ENCODE measurements at places on chromosomes 11 and 22.

GRCh38 chr11:35587972-35588371, 30.3 kb upstream of the FJX1 start:
- no peak for DNase-seq

- DNase-seq, result no peak
These were observed 47.1 kb upstream of the CLDN5 start for GRCh38 chr22:19571207-19571795.

DNA sequence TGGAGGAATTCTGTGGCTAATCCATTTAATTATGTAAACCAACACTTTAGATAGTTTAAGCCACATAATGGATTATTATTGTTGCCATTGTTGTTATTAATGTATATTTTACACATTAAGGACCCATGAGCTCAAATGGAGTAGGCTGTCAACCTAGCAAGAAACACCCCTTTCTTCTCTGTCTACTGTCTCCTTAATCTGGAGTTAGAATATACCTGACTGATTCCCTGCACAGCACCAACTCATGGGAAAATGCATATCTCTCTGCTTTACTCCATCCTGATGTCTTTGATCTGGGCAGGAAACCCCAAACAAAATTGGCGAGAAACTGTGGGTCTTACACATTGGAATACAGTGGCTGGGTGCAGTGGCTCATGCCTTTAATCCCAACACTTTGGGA, 24.0 kb upstream of the ME3 start:
- DNase-seq, result no peak

DNA sequence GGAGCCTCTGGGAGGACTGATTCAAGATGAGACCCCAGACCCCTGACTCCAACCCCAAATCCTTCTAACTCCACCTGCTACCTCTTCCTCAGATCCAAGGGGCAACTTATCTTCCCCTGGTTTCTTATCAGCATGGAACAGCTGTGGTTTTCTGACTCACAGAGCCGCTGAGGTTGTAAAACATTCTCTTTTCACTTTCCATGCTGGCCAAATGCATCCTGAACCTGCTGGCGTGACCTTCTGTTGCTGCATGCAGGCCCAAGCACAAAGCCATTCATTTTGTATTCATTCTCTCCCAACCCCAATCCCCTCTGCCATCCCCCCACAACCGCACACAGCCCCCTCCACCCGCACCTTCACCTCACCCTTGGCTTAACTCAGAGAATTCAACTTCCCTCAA, 70.3 kb downstream of the SEZ6L start:
- DNase-seq, result no peak

DNA sequence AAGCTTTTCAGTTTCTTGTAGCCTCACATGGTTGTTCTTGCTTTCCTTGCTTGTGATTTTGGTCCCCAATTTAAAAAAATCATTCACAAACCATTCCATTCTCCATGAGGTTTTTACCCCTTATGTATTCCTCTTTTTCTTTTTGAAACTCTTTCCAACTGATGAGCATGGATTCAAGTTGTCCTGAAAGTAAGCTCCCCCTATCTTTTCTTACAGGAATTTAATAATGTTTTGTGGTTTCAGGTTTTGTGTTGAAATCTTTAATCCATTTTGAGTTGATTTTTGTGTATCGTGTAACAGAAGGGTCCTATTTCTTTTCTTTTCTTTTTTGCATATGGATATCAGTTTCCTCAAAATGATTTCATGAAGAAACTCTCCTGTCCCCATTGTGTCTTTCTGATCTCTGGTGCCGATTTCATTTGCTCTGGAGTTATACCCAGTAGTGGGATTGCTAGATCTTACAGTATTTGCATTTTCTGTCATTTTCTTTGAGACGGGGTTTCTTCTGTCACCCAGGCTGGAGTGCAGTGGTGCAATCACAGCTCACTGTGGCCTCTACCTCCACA, 58.5 kb downstream of the LRRC74B start:
- no peak for DNase-seq

DNA sequence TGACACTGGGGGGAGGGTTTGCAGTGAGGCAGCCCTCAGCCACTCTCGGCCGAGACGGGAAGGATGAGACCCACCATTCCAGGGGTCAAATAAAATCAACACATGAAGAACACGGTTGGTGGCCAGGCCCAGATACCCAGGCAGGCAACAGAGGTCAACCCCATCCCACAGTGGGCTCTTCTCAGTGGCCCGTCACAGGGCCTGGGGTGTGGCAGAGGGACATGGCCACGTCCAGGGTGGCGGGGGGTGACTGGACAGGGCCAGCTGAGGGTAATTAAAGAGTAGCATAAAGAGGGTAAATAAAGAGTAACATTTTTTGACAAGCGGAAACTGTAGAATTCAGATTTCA, 188.4 kb downstream of the ARHGAP42 start:
- no peak for DNase-seq

GRCh38 chr11:69122630-69123431, 32.9 kb upstream of the SMIM38 start:
- peak; percentile 49 for DNase-seq

GRCh38 chr11:104352036-104352435, 188.1 kb upstream of the PDGFD start:
- no peak for DNase-seq

DNA sequence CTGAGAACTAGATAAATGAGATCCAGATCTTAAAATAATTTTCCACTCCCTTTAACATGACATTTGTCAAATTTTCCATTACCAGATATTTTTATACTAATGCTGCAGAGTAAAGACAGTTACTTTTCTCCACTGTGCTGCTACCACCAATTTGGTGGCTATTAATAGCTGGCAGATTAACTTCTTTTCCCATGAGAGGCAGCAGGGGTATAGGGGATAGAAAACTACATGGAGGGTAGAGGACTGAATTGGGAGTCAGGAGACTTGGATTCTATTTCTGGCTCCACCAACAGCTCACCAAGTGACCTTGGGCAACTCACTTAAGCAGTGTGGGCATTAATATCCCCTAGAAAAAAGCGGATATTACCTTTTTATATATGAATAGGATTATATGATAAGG, 69.2 kb downstream of the KIF18A start:
- no peak for DNase-seq

DNA sequence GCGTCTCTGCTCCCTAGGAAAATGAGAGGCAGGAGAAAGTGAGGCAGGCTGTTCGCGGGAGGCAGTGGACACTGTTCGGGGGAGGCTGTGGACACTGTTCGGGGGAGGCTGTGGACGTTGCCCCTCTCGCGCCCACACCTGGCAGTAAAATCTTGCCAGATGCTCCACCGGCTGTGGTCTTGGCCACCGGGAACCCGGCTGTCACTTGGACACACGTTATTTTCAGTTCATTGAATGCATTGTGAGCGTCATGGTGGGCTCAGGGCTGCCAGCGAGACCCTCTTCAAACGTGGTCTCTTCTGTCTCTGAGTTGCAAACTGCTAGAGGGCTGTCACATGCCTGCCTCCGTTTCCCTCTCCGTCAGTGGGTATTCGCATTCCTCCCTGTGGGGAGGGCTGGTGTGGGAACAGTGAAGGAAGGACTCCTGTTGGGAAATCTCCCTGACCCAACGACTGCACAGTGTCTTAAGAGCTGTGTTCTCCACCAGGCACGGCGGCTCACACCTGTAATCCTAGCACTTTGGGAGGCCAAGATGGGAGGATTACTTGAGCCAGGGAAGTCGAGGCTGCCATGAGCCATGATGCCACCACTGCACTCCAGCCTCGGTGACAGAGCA, 1.4 kb downstream of the PRR5 start:
- DNase-seq, result no peak

DNA sequence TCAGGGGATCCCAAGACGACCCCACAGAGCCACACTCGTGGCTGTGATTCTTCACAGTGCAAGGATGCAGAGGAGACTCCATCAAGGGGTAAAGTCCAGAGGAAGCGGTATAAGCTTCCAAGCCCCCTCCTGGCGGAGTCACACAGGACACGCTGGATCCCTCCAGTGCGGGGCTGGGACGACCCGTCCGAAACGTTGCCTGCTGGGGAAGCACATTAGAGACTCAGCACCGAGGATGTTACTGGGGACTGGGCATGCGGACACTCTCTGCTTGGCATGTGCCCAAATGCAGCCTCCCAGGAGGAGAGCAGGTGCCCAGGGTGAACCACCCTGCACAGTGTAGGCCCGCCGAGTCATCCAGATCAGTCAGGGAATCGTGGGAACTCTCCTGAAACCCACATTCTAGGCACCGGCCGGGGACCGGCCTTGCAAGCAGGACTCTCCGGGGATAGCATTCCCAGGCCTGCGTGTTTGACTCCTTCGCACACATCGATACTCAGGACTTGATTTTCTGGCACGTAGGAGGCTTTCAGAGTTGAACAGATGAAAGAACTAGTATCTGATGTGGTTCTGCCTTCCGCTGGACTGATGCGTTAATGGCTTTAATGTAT, 229.8 kb downstream of the TBC1D22A start:
- DNase-seq, result no peak

DNA sequence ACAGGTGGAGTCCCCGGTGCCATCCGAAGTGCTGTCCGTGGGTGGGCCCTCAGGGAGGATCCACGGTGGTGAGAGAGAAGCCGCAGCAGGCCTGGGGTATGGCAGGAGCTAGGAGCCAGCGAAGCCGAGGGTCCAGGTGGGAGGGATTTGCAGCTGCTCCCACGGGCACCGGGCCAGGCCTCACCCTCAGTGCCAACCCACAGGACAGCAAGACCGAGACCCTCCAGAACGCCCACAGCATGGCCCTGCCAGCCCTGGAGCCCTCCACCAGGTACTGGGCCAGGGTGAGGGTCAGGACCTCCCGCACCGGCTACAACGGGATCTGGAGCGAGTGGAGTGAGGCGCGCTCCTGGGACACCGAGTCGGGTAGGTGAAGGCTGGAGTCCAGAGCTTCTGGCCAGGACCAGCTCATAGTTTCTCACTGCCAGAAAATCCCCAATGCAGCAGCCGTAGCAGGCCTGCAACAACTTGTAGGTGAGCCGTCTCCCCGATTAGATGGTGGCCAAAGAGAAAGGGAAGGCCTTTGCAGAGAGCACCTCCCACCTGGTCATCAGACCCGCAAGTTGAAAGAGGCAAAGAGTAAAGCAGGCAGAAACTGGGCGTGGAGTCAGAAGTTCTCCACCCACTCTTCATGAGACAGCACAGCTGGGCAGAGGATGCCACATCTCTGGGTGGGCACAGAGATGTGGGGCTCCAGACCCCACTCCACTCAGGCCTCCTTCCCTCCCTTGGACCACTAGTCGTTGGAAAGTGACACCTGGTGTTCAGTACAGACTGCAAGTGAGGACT, 20.4 kb downstream of the CSF2RB start:
- DNase-seq, result no peak

- DNase-seq, result no peak
These were observed 4.8 kb downstream of the LINC01488 start for GRCh38 chr11:69486056-69486772.

- no peak for DNase-seq
These were observed 3.9 kb downstream of the MALAT1 start for GRCh38 chr11:65502555-65503367.

GRCh38 chr11:32435942-32436750, 807 bp upstream of the WT1 start:
- no peak for DNase-seq

DNA sequence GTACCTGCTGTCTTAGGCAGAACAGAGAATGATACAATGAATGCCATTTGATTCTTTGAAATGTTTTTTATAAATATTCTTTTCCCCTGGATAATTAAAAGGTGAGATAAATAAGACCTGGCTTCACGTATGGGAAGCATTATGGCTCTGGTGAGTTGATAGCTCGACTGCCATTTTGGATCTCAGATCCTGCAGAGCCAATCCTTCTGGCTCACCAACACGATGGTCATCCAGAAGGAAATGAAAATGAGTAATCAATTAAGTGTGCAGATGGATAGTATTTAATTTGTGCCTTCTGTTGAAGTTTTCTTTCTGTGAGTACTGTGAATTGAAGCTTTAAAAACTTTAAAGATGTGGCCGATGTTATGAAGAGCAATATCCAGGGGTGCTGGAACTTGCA, 2.7 kb downstream of the TNRC6B start:
- no peak for DNase-seq

DNA sequence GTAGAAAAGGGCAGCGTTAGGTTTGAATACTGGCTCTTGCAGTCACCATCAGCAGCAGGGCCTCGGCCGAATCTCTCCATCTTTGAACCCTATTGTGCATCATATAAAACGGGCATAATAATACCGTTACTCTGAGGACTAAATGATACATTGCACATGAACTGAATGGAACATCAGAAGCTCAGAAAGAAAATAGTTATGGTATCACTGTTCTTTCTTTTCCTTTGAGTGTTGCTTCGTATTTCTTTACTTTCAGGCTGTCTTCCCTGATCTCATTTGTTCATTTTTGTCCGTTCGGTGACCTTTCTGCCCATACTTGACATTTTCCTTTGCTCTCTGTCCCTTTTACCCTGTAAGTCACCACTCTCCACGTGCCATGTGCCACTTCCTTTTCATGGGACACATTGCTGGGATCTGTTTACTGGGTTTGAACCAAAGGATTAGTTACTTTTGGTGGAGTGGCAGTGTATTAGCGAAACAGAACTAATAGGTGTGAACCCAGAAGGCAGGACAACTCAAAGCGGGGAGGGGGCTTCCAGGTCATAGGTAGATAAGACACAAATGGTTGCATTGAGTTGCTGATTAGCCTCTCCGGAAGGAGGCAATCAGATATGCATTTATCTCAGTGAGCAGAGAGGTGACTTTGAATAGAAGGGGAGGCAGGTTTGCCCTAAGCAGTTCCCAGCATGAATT, 717 bp upstream of the ZNF202 start:
- DNase-seq, result no peak

DNA sequence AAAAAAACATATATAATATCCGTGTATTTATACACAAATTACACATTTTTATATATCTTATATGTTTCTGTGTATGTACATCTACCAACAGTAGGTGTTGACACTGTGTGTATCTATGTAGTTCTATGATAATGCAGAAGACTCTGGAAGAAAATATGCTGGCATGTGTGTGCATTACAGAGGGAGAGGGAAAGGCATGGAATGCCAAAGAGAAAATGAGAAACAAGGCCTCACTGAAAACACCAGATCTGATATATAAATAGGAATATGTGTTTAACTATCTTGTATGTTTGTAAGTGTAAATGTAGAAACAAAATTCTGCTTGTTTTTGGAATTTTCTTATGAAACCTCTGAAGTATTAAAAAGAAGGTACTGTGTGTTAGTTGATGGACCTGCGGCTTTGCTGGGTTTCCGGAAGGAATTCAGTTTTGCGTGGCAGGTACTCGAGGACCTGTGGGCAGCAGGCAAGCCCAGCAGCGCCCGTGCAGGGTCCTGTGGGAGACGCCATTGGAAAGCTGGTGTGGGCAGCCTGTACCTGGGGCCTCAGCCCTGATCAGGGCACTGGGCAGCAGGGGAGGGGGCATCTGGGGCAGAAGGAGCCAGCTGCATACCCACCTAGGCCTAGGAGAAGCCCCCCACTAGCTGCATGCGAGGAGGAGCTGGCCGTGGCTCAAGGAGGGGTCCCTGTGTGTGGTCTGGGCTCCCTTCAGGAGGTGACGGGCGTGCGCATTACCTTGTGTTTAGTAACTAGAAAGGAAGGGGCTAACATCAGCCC, 7.6 kb upstream of the TRMU start:
- no peak for DNase-seq

Data from pulmonary artery endothelial cell (primary cell).